HT1080 (cell line): ENCODE measurements at places on chromosomes 6 and 20.

GRCh38 chr6:3913077-3913957 lies 64.1 kb downstream of the FAM50B start:
- DNase-seq: peak; percentile 93

- DNase-seq: no peak
Measured at GRCh38 chr6:4287372-4287771, 152.0 kb upstream of the ECI2 start.

DNA sequence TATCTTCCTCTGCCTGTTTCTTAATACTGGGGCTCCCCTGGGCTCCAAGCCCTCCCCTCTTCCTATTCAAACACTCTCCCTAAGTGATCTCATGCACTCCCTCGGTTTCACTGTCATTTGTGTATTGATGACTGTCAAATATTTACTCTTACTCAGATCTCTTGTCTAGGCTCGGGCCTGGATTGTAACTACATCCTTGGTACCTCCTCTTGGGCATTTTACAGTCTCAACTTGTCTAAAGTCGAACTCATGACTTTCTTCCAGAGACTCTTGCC lies 189.4 kb upstream of the PRDM1 start:
- DNase-seq: no peak

- no peak for DNase-seq
Measured at GRCh38 chr20:41011551-41012067, 17.0 kb upstream of the TOP1 start.

GRCh38 chr20:375265-375889 lies 5.2 kb upstream of the TRIB3 start:
- DNase-seq: no peak

DNA sequence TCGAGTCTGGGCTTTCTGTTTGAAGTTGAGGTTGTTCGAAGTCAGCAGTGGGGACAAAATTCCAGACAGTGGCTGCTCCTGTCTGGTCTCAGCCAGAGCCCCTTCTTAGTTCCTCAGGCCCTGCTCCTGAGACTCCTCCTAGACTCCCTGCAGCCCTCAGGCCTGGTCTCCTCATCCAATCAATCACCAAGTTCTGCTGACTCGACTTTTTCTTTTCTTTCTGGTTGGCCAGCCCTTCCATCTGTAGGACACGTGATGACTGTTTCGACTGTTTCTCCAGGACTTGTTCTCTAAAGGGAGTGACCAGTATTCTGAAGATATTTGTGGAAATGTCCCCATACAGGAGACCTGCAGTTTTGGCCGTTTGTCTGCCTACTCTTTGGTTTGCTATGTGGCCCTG lies 19.5 kb downstream of the PPP1R3G start:
- DNase-seq: no peak
